ENCODE measurements at places on chromosomes 11 and 22. TPM values are rescaled to one million over a fixed set of nuclear protein-coding genes. Genes with fewer than 3 reads are reported as not detected.

DNA sequence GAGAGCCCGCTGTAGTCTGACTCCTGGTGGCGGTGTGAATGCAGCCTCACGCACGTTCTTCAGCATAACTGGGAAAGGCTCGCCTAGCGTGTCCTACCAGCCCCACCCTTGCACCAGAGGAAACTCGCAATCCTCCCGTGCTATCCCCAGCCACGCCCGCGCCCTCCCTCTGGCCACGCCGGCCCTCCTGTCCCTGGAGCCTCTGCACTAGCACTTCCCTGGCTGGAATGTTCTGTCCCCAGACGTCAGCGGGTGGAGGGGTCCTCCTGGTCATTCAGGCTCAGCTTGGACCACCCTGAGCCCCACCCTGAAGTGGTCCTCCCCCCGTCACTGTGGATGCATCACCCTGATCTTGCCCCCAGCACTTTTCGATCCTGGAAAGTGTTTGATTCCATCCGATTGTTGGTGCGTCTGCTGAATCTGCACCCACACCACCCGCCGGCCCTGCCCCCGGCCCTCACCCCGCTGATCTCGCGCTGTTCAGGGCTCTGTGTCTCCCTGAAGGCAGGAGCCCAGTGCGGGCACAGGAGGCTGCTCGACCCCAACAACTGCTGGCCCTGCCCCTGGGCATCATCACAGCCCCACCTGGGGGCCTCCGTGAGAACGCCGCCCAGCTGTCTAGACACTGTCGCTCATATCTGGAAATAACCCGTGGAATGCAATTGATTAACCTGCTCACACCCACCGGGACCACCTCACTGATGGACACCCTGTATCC lies 437.0 kb downstream of the TBC1D22A start:
- no peak overlapping the region for H3K4me3 ChIP-seq
- no peaks in the 10 kb centered on the region for H3K4me1 ChIP-seq
- H3K27me3 ChIP-seq, result peaks cover 78% of the 10 kb centered on the region
- no peak overlapping the region for H3K27ac ChIP-seq
- H3K36me3 ChIP-seq, result no peaks in the 10 kb centered on the region

- H3K27ac ChIP-seq, result no peak overlapping the region
- H3K4me1 ChIP-seq, result no peaks in the 10 kb centered on the region
These were observed 44.5 kb upstream of the TEAD1 start for GRCh38 chr11:12629601-12630313.

GRCh38 chr11:530960-531831 lies 4.2 kb downstream of the HRAS start:
- H3K27me3 ChIP-seq, result no peaks in the 10 kb centered on the region
- DNase-seq, result no peak
- H3K36me3 ChIP-seq, result peaks cover 19% of the 10 kb centered on the region

Gene FOXRED2
- total RNA-seq, result 20.8 TPM
